ENCODE measurements at places on chromosomes 13 and 19.
A peak's percentile ranks its signal among the peaks of the same experiment; 100 is the strongest.

GRCh38 chr19:33098055-33098534, 17.1 kb downstream of the GPATCH1 start:
- no peak for DNase-seq

DNA sequence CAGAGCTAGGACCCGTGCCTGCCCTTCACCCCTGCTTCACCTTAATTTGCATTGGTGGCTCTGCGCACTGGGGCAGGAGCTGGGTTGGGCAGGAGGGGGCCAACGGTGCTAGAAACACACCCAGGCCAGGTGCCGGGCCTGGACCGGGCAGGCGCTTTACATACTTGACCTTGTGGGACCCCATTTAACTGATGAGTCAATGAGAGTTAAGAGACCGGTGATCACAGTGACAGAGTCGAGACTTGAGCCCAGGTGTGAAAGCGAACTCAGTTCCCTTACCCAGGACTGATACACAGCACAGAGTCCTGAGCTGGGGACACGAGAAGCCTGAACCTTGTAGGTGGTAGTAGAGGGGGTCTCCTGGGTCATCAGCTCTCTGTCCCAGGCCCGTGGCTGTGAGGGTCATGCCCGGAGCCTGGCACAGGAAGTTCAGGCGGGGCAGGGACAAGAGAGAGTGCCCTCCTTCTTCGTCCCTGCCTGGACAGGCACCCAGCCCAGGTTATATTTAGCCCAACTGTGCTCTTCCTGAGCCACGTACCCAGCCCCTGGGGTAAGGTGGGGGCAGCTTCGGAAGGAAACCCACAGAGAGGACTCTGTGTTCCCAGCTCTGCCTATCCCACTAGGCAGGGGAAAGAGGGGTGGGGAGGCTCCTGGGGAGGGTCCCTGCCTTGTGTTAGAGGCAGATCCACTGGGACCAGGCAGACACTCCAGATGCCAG, 1.9 kb downstream of the PRX start:
- no peak for DNase-seq

- DNase-seq, result no peak
Measured at GRCh38 chr13:66794340-66795031, 435.6 kb downstream of the PCDH9 start.

DNA sequence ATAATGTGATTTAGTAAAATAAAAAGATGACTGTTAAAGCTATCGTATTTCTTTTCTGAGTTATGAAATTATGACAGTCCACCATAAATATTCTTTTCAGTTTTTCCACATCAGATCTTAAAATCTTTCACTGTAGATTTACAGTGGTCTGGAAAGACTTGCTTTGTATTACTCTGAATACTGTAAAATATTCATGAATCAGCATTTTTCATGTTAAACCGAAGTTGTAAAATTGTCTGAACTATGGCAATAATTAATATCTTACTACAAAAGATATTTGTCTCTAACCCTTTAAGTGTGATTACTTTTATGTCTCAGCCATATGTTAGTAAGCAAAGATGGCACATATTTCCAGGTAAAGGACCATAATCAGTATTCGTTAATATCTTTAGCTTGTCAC, 1397.2 kb upstream of the PCDH9 start:
- no peak for DNase-seq

GRCh38 chr13:32911506-32911905, 104.7 kb upstream of the KL start:
- DNase-seq, result peak; percentile 20

GRCh38 chr19:3750211-3750610, 11.3 kb downstream of the APBA3 start:
- DNase-seq, result no peak

DNA sequence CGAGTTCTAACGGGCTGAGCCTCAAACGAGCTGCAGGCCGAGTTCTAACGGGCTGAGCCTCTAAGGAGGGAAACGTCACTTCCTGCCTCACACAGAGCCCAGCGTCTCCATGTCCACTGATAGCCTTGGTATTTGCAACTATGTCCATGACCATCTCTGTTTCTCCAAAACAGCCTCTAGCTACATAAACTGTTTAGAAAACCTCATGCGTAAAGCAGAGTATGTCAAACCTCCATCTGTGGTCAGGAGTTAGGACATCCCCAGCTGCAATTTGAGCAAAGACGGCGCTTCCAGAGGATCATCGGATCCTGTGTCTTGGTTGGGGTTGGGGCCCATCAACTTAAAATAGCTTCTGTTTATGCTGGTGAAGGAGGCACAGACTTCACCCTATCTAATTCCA, 20.8 kb downstream of the RASA3 start:
- no peak for DNase-seq

DNA sequence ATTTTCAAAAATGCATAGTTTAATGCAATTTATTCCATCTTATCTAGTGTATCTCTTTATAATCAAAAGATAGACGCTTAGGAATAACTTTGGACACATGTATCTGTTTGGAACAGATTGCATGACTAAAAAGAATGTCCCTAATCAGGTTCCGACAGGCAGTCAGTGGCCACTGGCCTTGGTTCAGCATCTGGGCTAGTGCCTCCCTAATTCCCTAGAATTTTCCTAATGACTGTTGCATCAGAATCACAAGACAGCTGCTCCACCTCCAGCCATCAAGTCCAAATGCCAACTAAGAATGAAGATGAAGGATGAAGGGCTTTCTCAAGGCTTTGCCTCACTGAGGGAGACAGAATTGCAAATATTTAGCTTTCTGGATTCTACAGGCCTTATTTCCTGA, 173.8 kb downstream of the EFNB2 start:
- no peak for DNase-seq

DNA sequence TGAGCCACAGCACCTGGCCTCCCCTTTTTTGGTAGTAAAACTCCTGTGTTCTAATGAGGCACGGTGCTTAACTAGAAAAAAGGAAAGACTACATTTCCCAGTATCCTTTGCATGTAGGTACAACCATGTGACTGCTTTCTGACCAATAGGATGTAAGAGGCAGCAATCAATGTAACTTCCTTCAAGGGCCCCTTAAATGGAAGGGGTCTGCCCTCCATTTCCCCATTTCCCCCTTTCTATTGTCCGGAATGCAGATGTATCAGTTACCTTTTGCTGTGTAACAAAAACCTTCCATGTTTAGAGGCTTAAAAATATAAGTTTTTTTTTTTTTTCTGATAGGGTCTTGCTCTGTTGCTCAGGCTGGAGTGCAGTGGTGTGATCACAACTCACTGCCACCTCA, 2.2 kb downstream of the GPR32 start:
- no peak for DNase-seq

- peak; percentile 20 for DNase-seq
Measured at GRCh38 chr13:114067381-114067885, 65.0 kb downstream of the RASA3 start.

- DNase-seq, result no peak
Measured at GRCh38 chr13:112714376-112715174, 24.7 kb downstream of the ATP11A start.

GRCh38 chr13:23671377-23671776, 101.2 kb downstream of the TNFRSF19 start:
- no peak for DNase-seq

GRCh38 chr19:46009530-46010510, 13.0 kb downstream of the PGLYRP1 start:
- DNase-seq, result peak; percentile 70

DNA sequence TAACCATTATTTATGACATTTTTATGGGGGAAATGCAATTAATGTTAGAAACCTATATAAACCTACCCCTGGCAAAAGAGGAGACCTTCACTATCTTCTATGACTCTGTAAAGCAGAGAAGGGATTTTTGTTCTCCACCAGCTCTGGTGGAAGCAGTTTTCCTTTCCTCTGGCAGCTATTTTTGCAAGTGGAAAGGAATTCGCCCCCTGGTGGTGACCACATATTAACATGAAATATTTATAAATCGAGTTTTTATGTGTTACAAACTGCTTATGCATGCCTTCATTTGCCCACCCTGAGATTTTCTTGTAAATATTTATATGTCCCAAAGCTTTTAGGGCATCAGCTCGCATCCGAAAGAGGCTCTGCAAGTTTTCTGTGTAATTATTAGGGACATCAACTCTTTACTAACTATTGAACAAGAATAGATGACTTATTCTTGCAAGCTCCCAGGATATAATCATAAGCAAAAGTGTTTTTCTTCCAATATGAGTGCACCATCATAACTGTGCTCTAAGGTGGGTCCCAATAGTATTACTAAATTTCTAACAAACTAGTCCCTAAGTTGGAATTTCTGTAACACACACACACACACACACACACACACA, 62.4 kb downstream of the SERTM1 start:
- DNase-seq, result peak; percentile 8

- no peak for DNase-seq
Measured at GRCh38 chr13:51714663-51715168, 89.2 kb downstream of the DHRS12 start.

DNA sequence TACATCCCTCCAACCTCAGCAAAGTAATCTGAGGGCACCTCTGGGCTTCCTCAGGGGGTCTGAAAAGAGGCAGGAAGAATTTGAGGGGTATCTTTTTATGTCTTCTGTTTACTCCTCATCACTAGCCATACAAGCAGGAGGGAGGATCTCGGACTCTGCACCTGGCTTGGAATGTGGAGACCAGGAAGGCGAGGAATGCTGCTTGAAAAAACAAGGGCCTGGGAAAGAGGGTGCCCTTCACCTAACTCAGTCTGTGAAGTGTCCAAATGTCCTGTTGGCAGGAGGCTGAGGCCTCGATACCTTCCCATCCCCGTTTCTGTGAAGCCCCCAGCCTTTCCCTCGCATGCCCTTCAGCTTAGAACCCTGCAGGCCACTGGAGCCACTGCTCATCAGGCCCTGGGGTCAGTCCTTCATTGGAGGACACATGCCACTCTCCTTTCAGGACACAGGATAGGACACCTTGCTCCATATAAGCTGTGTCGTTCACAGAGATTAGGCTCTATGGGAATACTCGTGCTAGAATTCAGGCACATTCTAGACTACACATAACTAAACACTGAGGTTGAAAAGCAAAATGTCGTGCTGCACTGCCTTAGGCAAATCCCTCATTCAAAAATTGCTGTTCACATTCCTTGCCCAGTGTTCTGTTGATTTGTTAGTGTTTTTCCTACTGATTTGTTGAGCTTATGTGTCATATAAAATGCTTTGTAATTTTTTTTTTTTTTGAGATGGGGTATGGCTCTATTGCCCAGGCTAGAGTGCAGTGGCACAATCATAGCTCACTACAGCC, 49.7 kb downstream of the ESD start:
- no peak for DNase-seq

DNA sequence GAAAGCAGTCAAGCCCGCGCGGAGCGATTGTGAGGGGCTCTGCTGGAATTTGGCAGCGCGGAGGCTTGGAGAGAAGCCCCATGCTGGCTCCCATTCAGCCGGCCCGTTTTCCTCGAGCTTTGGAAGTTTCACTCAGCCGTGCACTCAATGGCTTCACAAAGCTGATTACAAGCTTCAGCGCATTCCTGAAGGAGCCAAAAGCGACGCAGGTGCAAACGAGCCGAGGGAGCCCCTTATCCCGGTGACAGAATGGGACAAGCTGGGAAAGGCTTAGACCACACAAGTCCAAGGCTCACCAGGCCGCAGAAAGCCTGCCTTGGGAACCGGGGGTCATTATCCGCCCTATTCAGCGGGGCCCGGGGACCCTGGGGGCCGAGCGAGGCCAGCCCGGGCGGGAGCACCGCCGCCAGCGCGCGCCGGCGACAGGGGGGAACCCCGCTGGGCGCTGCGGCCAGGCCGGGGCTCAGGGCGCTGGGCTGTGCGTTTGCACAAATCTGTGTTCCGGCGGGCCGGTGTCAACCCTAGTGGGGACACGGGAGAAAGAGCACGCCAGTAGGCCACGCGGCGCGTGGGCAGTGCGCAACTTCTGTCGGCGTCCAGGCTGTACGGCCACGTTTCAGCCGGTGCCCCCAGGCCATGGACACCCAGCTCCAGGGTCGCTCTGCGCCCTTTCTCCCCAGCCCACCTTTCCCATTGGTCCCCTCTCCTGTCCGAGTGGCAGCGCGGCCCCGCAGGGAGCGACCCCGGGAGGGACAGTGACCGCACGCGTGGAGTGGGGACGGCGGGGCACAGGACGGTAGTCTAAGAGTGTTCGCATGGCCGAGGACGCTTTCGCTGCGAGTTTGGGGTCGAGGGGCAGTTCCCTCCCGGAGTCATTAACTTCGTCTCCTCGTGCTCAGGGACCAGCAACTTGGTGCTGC, 37.3 kb downstream of the SOX1 start:
- DNase-seq, result no peak

DNA sequence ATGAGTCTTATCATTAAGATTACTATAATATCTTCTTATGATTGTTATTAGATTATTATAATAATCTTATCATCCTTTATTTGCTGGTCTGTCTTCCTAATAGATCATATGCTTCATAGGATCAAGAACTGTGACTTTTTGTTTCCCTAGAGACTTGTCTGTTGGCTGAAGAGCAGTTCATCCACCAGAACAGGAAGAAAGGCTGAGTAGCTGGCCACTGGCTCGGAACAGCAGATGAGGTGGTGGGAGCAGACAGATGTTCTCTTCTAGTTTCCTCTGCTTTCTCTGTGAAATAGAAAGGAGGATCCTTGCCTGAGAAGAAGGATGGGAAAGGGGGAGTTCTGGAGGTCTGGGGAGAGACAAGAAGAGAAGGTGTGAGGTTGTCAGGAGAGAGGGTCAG, 120.0 kb downstream of the CCNA1 start:
- DNase-seq, result no peak

DNA sequence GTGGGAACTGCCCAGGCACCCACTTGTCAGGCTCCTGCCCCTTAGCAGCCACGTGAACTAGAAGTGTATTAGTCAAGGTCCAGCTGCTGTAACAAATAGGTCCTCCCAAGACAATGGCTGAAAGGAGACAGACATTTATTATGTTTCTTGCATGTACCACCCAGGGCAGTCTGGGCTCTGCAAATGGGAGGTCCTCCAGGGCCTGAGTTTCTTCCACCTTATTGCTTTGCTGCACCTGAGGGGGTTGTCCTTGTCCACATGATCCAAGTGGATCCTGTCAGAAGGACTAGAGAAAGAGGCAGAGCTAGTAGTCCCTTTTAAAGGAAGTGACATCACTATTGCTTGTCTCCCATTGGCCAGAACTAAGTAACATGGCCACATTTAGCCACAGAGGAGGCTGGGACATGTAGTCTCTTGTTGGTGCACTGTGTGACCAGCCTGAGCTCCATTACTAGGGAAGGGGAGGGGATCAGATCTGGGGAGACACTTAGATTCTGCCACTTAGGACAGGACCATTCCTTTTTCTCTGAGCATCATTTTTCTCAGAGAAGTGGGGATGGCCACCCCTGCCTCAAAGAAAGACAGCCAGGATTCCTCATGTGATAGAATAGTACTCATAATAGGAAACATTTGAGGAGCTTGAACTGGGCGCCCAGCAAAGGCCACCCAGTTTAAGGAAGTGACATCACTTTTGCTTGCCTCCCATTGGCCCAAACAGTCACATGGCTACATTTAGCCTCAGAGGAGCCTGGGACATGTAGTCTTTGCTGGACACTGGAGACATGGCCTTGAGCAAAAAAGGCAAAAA, 15.1 kb downstream of the CC2D1A start:
- peak; percentile 37 for DNase-seq

All from CD4-positive, alpha-beta T cell treated with Interleukin-12 subunit alpha and Interleukin-12 subunit beta, for 1 hour (primary cell).